HCT116 (cell line): ENCODE measurements at places on chromosomes 2 and 18. TPM values are rescaled to one million over a fixed set of nuclear protein-coding genes. Genes with fewer than 3 reads are reported as not detected.

DNA sequence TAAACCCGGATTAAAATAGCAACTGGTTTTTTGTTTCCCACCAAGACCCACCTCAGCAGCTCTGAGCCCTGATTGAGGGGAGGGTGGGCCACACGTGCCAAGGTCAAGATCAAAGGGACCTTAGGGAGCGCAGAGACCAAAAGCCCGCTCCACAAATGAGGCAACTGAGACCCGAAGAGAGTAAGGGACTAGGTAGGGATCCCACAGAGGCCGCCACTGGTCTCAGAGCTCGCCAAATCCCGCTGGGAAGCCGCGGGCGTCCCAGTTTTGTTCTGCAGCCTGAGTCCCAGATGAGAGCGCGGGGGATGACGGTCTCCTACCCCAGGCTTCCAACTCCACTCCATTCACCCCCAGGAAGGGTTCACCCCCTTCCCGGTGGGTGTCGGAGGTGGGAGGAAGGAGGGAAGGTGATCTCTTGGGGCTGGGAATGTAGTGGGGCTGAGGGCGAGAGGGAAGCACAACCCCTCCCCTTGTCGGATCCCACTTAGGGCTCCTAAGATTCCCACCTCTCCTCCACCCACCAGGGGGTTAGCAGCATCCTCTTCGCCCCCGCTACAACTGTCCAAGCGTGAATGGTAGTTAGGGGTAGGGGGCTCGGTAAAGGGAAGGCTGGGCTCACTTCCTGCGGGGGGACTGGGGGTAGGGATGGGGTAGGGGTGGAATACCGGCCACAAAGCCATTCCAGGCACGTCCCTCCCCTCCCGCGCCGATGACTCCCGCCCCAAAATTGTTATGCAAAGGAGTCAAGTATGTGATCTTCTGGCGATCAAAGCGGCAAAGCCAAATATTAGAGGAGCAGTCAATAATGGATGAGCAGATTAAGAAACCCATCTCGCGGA is 7.3 kb upstream of the EN1 start:
- H3K27ac ChIP-seq, result no peak overlapping the region
- DNase-seq, result no peak
- no peaks in the 10 kb centered on the region for H3K4me1 ChIP-seq
- no peaks in the 10 kb centered on the region for H3K27me3 ChIP-seq
- H3K36me3 ChIP-seq, result no peaks in the 10 kb centered on the region

- DNase-seq, result no peak
- H3K4me1 ChIP-seq, result peaks cover 28% of the 10 kb centered on the region
- no peak overlapping the region for H3K27ac ChIP-seq
- no peaks in the 10 kb centered on the region for H3K36me3 ChIP-seq
- no peak overlapping the region for H3K4me3 ChIP-seq
- no peaks in the 10 kb centered on the region for H3K27me3 ChIP-seq
Measured at GRCh38 chr2:235168174-235168979, 216.6 kb downstream of the SH3BP4 start.

DNA sequence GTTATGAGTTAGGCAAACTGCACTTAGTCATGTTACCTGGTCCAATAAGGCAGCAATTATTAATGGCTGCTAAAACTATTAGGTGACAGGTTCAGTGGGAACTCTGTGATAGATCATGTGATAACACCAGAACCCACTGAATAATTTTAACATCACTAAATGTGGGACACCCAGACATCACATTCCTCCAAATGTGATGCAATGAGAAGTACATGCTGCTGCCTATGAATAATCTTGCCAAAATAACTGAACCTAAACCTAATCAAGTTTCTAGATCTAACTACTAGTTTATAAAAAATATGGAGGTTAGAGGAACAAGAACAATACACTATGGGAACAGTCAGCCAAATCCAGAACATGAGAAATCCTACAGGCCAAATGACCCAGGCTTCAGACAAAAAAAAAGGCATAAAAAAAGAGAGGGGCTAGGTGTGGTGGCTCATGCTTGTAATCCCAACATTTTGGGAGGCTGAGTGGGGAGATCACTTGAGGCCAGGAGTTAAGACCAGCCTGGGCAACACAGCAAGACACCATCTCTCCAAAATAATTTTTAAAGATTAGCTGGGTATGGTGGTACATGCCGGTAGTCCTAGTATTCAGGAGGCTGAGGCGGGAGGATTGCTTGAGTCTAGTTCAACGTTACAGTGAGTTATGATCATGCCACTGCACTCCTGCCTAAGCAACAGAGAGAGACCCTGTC is 7.0 kb upstream of the ACTR2 start:
- no peak for DNase-seq
- H3K4me3 ChIP-seq, result no peak overlapping the region
- H3K36me3 ChIP-seq, result no peaks in the 10 kb centered on the region
- no peak overlapping the region for H3K27ac ChIP-seq

DNA sequence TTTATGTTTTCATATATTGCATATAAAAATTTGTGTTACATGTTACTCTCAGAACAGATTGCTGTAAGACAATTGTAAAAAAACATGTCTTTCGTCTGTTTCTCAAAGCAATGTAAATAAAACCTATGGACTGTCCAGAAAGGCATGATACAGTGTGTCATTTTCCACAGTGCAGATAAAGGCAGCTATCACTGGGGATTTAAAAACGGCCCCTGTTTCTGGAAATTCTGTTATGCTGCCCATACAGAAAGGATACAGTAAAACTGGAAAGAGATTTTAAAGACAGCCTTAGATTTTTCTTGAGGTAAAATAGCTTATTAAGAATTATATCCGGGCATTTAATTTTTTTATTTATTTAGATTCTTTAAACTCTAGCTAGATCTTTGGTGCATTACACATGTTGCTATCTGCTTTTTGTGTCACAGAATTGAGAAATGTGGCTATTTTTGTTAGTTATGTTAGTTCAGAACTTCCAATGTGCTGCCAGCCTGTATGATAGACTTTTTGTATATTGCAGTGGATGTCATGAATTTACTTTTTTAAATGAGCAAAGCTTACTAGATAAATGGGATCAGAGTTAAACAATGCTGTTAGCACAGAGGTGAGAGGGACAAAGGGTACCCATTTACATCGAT is 859 bp upstream of the INO80D start:
- H3K27me3 ChIP-seq, result no peaks in the 10 kb centered on the region
- peaks cover 8% of the 10 kb centered on the region; the same call in 1 of the 2 replicates for H3K4me1 ChIP-seq
- H3K4me3 ChIP-seq, result peak overlapping the region; percentile 82

DNA sequence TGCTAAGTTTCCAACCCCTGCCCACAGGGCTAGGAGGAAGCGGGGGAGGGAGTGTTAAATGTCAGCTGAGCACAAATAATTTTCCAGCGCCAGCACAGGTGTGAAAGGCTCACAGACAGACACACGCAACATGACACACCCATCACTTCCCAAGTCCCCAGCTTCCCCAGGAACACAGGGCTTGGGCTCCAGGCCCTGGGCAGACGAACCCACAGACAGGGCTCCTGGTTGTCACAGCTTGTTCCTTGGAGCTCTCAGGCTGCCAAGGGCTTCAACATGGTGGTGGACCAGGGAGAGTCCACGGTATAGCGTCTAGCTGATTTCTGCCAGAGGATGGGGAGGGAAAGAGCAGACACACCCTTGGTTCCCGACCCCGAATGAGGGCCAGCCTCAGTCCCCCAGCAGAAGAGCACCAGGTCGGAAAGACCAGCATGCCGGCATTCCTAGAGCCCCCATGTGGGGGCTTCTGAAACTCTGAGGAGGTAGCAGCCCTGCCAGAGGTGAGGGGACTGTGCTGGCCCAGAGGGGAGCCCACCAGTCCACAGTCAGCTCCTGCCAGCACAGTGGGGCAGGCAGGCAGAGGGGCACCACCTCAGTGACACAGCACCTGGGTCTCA is 1.9 kb downstream of the DUSP2 start:
- peak overlapping the region; percentile 92; the same call in 1 of the 2 replicates for H3K27ac ChIP-seq
- DNase-seq, result no peak
- H3K4me1 ChIP-seq, result peaks cover 51% of the 10 kb centered on the region
- no peaks in the 10 kb centered on the region for H3K27me3 ChIP-seq
- peak overlapping the region; percentile 93 for H3K4me3 ChIP-seq
- peaks cover 15% of the 10 kb centered on the region; the same call in 1 of the 2 replicates for H3K36me3 ChIP-seq

- H3K27me3 ChIP-seq, result no peaks in the 10 kb centered on the region
- H3K36me3 ChIP-seq, result no peaks in the 10 kb centered on the region
Measured at GRCh38 chr2:137948894-137949293, 15.4 kb upstream of the HNMT start.

GRCh38 chr18:62170857-62171256 is 16.0 kb downstream of the PIGN start:
- H3K36me3 ChIP-seq, result no peaks in the 10 kb centered on the region
- H3K4me3 ChIP-seq, result no peak overlapping the region
- DNase-seq, result no peak
- no peaks in the 10 kb centered on the region for H3K27me3 ChIP-seq
- no peak overlapping the region for H3K27ac ChIP-seq

- no peaks in the 10 kb centered on the region for H3K4me1 ChIP-seq
- H3K4me3 ChIP-seq, result no peak overlapping the region
- no peak overlapping the region for H3K27ac ChIP-seq
Measured at GRCh38 chr2:238406221-238406997, 20.3 kb upstream of the ASB1 start.

- no peak overlapping the region for H3K4me3 ChIP-seq
- H3K27ac ChIP-seq, result no peak overlapping the region
- no peak for DNase-seq
- H3K36me3 ChIP-seq, result no peaks in the 10 kb centered on the region
- H3K4me1 ChIP-seq, result no peaks in the 10 kb centered on the region
Measured at GRCh38 chr2:23292024-23292423, 93.0 kb upstream of the KLHL29 start.

- H3K36me3 ChIP-seq, result no peaks in the 10 kb centered on the region
- H3K4me3 ChIP-seq, result no peak overlapping the region
- no peaks in the 10 kb centered on the region for H3K4me1 ChIP-seq
Measured at GRCh38 chr2:236582968-236583367, 13.3 kb downstream of the ACKR3 start.

- H3K4me1 ChIP-seq, result no peaks in the 10 kb centered on the region
- peaks cover 15% of the 10 kb centered on the region for H3K27me3 ChIP-seq
- no peak overlapping the region for H3K27ac ChIP-seq
- no peak overlapping the region for H3K4me3 ChIP-seq
- peak; percentile 56 for DNase-seq
Measured at GRCh38 chr2:99559075-99559662, 69.4 kb upstream of the REV1 start.

- no peak for DNase-seq
- no peaks in the 10 kb centered on the region for H3K4me1 ChIP-seq
- no peak overlapping the region for H3K27ac ChIP-seq
- no peaks in the 10 kb centered on the region for H3K36me3 ChIP-seq
- no peak overlapping the region for H3K4me3 ChIP-seq
Measured at GRCh38 chr2:168500516-168500915, 44.4 kb downstream of the CERS6 start.

- no peaks in the 10 kb centered on the region for H3K27me3 ChIP-seq
- H3K36me3 ChIP-seq, result no peaks in the 10 kb centered on the region
- no peak overlapping the region for H3K27ac ChIP-seq
- H3K4me3 ChIP-seq, result no peak overlapping the region
- no peaks in the 10 kb centered on the region for H3K4me1 ChIP-seq
- no peak for DNase-seq
Measured at GRCh38 chr2:232372231-232373208, 6.0 kb upstream of the ALPP start.

- H3K27me3 ChIP-seq, result no peaks in the 10 kb centered on the region
- H3K27ac ChIP-seq, result no peak overlapping the region
- peaks cover 12% of the 10 kb centered on the region for H3K36me3 ChIP-seq
- no peak overlapping the region for H3K4me3 ChIP-seq
- no peak for DNase-seq
Measured at GRCh38 chr2:108459441-108459840, 10.4 kb downstream of the GCC2 start.

DNA sequence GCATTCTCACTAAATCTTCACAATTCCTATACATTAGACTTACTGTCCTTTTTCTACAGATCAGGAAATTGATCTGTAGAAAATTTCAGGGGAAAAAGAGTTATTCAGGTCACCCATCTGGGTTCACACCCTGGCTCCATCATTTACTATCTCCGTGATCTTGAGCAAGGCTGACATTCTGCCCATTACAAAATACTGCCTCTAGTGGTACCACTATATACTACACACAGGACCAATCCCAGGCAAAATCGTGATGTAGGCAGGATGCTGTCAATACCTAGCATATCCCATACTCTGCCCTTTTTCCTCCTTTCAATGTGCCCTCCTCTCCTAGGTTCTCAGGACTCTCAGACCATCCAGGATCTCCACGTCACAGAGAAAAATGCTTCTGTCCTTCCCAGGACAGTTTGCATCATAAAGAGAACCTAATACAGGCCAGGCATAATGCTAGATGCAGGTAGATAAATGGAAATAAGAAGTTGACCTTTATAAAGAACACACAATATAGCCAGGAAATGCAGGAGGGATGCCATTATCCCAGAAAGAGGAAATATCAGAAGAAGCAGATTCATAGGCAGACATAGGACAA is 101.9 kb downstream of the CDH20 start:
- H3K27me3 ChIP-seq, result no peaks in the 10 kb centered on the region; the same call in none of the 2 replicates
- H3K4me1 ChIP-seq, result no peaks in the 10 kb centered on the region
- H3K27ac ChIP-seq, result no peak overlapping the region
- peak; percentile 22 for DNase-seq

- H3K36me3 ChIP-seq, result no peaks in the 10 kb centered on the region
- peak overlapping the region; percentile 81 for H3K27ac ChIP-seq
- H3K27me3 ChIP-seq, result no peaks in the 10 kb centered on the region
- peaks cover 57% of the 10 kb centered on the region for H3K4me1 ChIP-seq
- peak overlapping the region; percentile 96 for H3K4me3 ChIP-seq
Measured at GRCh38 chr2:240433973-240434727, 1.3 kb upstream of the GPC1 start.

GRCh38 chr2:86017901-86018896 is 87.5 kb downstream of the POLR1A start:
- peaks cover 10% of the 10 kb centered on the region for H3K4me1 ChIP-seq
- H3K27me3 ChIP-seq, result no peaks in the 10 kb centered on the region
- H3K4me3 ChIP-seq, result no peak overlapping the region

GRCh38 chr2:145402706-145403277 is 882.9 kb upstream of the ZEB2 start:
- H3K4me1 ChIP-seq, result no peaks in the 10 kb centered on the region
- H3K36me3 ChIP-seq, result no peaks in the 10 kb centered on the region
- DNase-seq, result no peak
- H3K27me3 ChIP-seq, result no peaks in the 10 kb centered on the region
- H3K27ac ChIP-seq, result no peak overlapping the region

- H3K27ac ChIP-seq, result no peak overlapping the region
- no peaks in the 10 kb centered on the region for H3K36me3 ChIP-seq
Measured at GRCh38 chr2:75801234-75801982, 90.7 kb upstream of the GCFC2 start.

GRCh38 chr2:95023222-95023597 is 2.3 kb upstream of the MAL start:
- no peak overlapping the region for H3K27ac ChIP-seq
- H3K4me1 ChIP-seq, result no peaks in the 10 kb centered on the region
- no peaks in the 10 kb centered on the region for H3K36me3 ChIP-seq
- H3K4me3 ChIP-seq, result no peak overlapping the region

Gene NT5C1B
- total RNA-seq, result not detected

Gene VWA3B
- total RNA-seq, result 0.47 TPM

Gene NT5DC4
- total RNA-seq, result 0.22 TPM

Gene SLC40A1
- 1.5 TPM for total RNA-seq

Gene RESP18
- not detected for total RNA-seq

Gene PAPOLG
- 13.2 TPM for total RNA-seq

Gene SERPINB10
- total RNA-seq, result not detected

Gene ZNF521
- 0.10 TPM for total RNA-seq

Gene ABCG8
- total RNA-seq, result 0.05 TPM

Gene ITGAV
- 36.3 TPM for total RNA-seq

Gene GPR35
- total RNA-seq, result 4.2 TPM

Gene ADD2
- total RNA-seq, result 0.15 TPM

Gene CACNB4
- total RNA-seq, result 2.0 TPM

Gene ALK
- total RNA-seq, result not detected

Gene GPAT2
- total RNA-seq, result 54.2 TPM
